ENCODE measurements at places on chromosomes 7 and 10. TPM values are rescaled to one million over a fixed set of nuclear protein-coding genes. Genes with fewer than 3 reads are reported as not detected.
A peak's percentile ranks its signal among the peaks of the same experiment; 100 is the strongest.

DNA sequence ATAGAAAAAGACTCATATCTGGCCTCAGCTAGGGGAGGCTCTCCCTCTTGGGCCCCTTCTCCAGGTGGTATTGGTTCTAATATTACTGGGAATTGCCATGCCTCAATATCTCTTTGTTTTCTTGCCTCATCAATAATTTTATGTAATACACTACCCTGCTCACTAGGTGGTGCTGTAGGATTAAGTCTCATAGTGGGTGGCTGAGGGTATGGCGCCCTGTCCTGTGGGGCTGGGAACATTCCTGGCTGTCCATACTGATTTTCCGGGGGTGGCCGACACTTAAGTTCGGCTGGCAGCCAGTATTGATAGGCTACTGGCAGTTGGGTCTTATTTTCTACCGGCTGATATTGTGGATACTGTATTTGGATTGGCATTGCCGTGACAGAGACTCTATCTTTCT, 9.0 kb upstream of the TAS2R3 start:
- H3K4me1 ChIP-seq = no peaks in the 10 kb centered on the region
- DNase-seq = no peak
- H3K4me3 ChIP-seq = no peak overlapping the region
- H3K27ac ChIP-seq = no peak overlapping the region
- H3K27me3 ChIP-seq = no peaks in the 10 kb centered on the region

- no peak overlapping the region for H3K4me3 ChIP-seq
- H3K27me3 ChIP-seq = no peaks in the 10 kb centered on the region
- DNase-seq = no peak
- no peaks in the 10 kb centered on the region for H3K4me1 ChIP-seq
- no peak overlapping the region for H3K27ac ChIP-seq
Measured at GRCh38 chr7:36686499-36686898, 37.8 kb downstream of the AOAH start.

DNA sequence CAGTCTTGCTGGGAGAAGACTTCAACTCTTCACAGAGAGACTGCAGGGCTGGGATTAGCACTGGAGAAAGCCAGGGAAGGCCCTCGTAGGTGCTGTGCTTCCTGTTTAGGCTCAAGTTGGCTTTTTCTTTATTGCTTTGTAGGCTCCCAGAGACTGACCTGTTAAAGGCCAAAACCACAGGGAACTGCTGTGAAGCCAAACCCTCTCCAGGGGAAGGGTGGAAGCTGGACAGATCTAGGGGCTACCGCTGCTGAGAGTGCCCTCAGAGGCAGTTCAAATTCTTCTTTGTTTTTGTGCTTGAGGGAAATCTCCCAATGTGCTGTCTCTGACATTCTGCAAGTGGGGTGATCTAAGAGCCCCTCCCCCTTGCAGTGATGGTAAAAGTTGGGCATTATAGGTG, 198.4 kb downstream of the CNTNAP2 start:
- no peaks in the 10 kb centered on the region for H3K4me1 ChIP-seq
- H3K27ac ChIP-seq = no peak overlapping the region
- no peaks in the 10 kb centered on the region for H3K27me3 ChIP-seq
- DNase-seq = no peak
- H3K4me3 ChIP-seq = no peak overlapping the region

GRCh38 chr10:5640501-5640900, 25.9 kb downstream of the ASB13 start:
- peaks cover 36% of the 10 kb centered on the region for H3K36me3 ChIP-seq
- no peaks in the 10 kb centered on the region for H3K27me3 ChIP-seq
- peak overlapping the region; percentile 44 for H3K27ac ChIP-seq
- H3K4me3 ChIP-seq = no peak overlapping the region

- peak; percentile 45 for DNase-seq
- H3K27me3 ChIP-seq = no peaks in the 10 kb centered on the region
- H3K27ac ChIP-seq = peak overlapping the region; percentile 74
- H3K36me3 ChIP-seq = no peaks in the 10 kb centered on the region
- no peak overlapping the region for H3K4me3 ChIP-seq
Measured at GRCh38 chr10:50605269-50605950, 18.3 kb downstream of the SGMS1 start.

DNA sequence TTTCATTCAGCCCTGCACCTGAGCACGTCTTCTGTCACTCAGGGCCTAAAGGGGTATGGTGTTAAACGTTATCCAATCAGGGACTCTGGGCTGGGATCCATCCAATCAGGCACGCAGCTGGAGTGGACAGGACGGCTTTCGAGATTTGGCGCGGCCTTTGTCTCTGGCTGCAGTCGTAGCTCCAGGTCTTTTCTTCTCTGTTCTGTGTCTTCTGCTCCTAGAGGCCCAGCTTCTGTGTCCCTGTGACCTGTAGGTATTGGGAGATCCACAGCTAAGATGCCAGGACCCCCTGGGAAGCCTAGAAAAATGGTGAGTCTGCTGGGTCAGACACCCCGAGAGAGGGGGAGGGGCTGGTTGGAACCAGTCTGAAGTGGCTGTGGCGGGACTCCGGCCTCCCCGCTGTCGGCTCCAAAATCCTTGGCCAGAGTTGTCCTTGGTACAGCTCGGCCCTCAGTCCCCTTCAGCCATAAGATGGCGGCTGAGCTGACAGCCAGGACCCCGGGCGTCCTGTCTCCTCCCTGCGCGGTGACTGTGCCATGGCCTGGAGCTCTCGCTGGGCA, 11.7 kb upstream of the ZNF680 start:
- H3K4me3 ChIP-seq = no peak overlapping the region
- no peak overlapping the region for H3K27ac ChIP-seq
- H3K4me1 ChIP-seq = no peaks in the 10 kb centered on the region
- DNase-seq = no peak
- H3K27me3 ChIP-seq = peaks cover 23% of the 10 kb centered on the region

GRCh38 chr7:134290286-134290685, 26.4 kb downstream of the SLC35B4 start:
- no peaks in the 10 kb centered on the region for H3K27me3 ChIP-seq
- H3K36me3 ChIP-seq = no peaks in the 10 kb centered on the region
- H3K4me1 ChIP-seq = no peaks in the 10 kb centered on the region
- DNase-seq = no peak

DNA sequence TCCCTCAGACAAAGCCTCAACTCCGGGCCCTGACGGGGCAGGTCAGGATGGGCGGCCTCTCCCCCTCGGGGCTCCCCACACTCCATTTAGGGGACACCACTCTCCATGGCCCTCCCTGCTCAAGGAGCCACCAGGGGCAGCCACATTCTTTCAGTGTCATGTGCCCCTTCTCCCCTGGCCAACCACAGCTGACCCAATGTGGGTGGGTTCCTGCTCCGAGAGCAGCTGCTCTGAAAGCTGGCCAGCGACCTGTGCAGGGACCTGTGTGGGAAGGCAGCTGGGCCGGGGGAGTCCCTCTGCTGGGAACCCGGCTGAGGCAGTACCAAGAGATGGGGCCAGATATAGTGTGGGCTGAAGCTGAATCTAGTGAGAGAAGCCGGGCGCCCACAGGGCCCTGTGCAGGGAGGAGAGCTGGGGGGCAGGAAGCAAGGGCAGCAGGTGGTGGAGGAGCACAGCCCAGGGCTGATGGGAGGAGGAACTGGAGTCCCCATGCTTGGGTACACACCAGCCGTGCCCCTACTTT, 40.6 kb upstream of the NPFFR1 start:
- H3K27me3 ChIP-seq = no peaks in the 10 kb centered on the region
- no peaks in the 10 kb centered on the region for H3K36me3 ChIP-seq
- no peak for DNase-seq
- no peaks in the 10 kb centered on the region for H3K4me1 ChIP-seq
- no peak overlapping the region for H3K4me3 ChIP-seq

- H3K36me3 ChIP-seq = no peaks in the 10 kb centered on the region
- no peak for DNase-seq
- H3K27me3 ChIP-seq = no peaks in the 10 kb centered on the region
- H3K4me3 ChIP-seq = no peak overlapping the region
- no peaks in the 10 kb centered on the region for H3K4me1 ChIP-seq
Measured at GRCh38 chr10:47020471-47020870, 109.2 kb downstream of the PTPN20 start.

- peaks cover 9% of the 10 kb centered on the region for H3K4me1 ChIP-seq
- no peak overlapping the region for H3K4me3 ChIP-seq
- DNase-seq = no peak
- no peaks in the 10 kb centered on the region for H3K27me3 ChIP-seq
Measured at GRCh38 chr7:28674359-28674782, 262.1 kb downstream of the CREB5 start.

GRCh38 chr10:61896854-61897661, 4.4 kb upstream of the ARID5B start:
- no peaks in the 10 kb centered on the region for H3K27me3 ChIP-seq
- H3K4me3 ChIP-seq = no peak overlapping the region

GRCh38 chr7:114740095-114740494, 181.8 kb upstream of the MDFIC start:
- no peak for DNase-seq
- no peaks in the 10 kb centered on the region for H3K4me1 ChIP-seq
- H3K4me3 ChIP-seq = no peak overlapping the region
- H3K36me3 ChIP-seq = no peaks in the 10 kb centered on the region
- H3K27me3 ChIP-seq = no peaks in the 10 kb centered on the region
- H3K27ac ChIP-seq = no peak overlapping the region

DNA sequence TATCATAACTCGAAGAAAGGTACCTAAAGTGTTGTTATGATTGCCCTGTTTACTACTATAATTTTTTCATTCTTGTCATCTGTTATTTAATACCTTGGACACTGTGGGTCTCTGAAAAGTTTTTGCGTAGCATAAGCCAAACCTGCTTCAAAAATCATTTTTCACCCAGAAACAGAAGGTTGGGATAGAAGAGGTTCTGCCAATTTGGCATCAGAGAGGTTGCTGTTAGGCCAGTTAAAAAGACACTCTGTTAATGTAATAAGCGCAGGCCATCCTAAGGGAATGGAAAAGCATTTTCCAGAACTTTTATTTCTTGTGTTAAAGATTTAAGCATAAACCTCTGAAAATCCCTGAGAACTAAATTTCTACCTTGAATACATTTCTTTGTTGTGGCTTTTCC, 212.2 kb downstream of the BMPER start:
- no peaks in the 10 kb centered on the region for H3K36me3 ChIP-seq
- no peak overlapping the region for H3K4me3 ChIP-seq
- H3K4me1 ChIP-seq = no peaks in the 10 kb centered on the region
- no peaks in the 10 kb centered on the region for H3K27me3 ChIP-seq
- DNase-seq = no peak
- no peak overlapping the region for H3K27ac ChIP-seq

DNA sequence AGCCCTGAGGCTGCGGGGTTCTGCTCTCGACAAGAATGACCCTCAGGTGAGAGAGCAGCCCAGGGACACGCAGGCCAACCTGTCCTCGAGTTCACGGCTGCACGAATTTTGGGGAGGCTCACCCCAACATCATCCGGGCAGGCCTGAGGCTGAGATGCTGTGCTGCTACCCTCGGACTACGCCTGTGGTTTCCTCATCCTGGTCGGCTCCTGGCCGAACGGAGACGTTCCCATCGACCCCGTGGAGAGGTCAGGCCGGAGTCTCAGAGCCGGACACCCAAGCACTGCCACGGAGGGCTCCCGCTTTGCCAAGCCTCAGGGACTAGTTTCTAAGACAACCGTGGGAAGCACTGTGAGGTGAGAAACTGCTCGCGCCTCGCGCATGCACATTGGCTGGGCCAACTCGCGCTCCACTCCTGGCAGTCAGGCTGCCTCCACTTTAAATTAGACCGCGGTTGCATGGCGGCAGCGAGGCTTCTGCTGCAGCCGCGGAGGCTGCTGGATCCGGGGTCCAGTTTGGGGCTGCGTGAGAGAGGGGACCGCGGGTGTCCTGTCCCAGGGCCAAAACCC, 203.4 kb downstream of the ZNF716 start:
- no peaks in the 10 kb centered on the region for H3K27me3 ChIP-seq
- no peaks in the 10 kb centered on the region for H3K36me3 ChIP-seq
- no peak for DNase-seq

- peaks cover 5% of the 10 kb centered on the region for H3K27me3 ChIP-seq
- peak overlapping the region; percentile 76 for H3K4me3 ChIP-seq
- no peaks in the 10 kb centered on the region for H3K36me3 ChIP-seq
Measured at GRCh38 chr10:11017000-11017569, 587 bp upstream of the CELF2 start.

GRCh38 chr7:3481435-3481834, 180.4 kb downstream of the SDK1 start:
- H3K4me1 ChIP-seq = no peaks in the 10 kb centered on the region
- H3K27ac ChIP-seq = no peak overlapping the region
- no peaks in the 10 kb centered on the region for H3K36me3 ChIP-seq

DNA sequence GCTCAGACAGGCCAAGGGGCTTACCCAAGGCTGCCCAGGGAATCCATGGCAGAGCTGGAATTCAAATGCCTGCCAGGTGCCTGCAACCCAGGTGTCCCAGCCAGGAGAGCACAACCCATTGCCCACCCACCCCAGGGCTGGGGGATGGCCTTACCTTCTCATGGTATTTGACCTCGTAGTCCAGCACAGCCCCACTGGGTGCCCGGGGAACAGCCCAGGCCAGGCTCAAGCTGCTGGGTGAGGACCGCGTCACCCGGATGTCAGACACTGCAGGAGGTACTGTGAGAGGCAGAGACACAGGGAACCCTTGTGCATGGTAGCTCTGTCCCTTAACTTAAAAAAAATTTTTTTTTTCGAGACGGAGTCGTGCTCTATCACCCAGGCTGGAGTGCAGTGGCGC, 9.0 kb downstream of the EPHB4 start:
- no peaks in the 10 kb centered on the region for H3K27me3 ChIP-seq
- no peaks in the 10 kb centered on the region for H3K4me1 ChIP-seq
- no peak overlapping the region for H3K4me3 ChIP-seq
- H3K36me3 ChIP-seq = peaks cover 12% of the 10 kb centered on the region

- H3K27me3 ChIP-seq = no peaks in the 10 kb centered on the region
- DNase-seq = no peak
- H3K4me1 ChIP-seq = peaks cover 45% of the 10 kb centered on the region
- no peaks in the 10 kb centered on the region for H3K36me3 ChIP-seq
- peak overlapping the region; percentile 89 for H3K4me3 ChIP-seq
Measured at GRCh38 chr10:97331153-97331703, 3.3 kb downstream of the FRAT2 start.

DNA sequence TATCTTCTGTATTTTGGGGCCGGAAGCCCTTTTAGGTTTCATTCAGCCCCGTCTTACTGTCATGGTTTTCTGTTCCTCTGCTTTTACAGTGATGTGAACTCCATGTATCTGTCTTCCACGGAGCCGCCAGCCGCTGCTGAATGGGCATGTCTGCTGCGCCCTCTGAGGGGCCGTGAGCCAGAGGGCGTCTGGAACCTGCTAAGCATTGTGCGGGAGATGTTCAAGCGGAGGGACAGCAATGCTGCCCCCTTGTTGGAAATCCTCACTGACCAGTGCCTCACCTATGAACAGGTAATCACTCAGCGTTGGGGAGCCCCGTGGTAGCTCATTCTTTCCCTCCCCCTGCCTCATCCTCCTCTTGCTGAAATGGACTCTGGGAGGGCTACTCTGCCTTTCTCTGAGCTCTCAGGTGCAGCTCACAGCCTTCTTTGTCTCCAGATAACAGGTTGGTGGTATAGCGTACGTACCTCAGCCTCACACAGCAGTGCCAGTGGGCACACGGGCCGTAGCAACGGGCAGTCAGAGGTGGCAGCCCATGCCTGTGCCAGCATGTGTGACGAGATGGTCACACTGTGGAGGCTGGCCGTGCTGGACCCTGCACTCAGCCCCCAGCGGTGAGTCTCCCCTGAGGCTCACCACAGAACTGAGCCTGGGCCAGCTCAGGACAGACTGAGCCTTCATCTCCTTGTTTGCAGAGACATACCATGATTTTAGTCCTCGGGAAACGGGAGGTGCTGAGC, 5.7 kb downstream of the ZSWIM8 start:
- H3K4me1 ChIP-seq = peaks cover 17% of the 10 kb centered on the region
- no peaks in the 10 kb centered on the region for H3K27me3 ChIP-seq
- no peak overlapping the region for H3K4me3 ChIP-seq
- no peak for DNase-seq

The ANXA11 gene
- total RNA-seq = 211 TPM

The EPO gene
- total RNA-seq = not detected

The GPR26 gene
- not detected for total RNA-seq

The ABLIM1 gene
- total RNA-seq = 90.4 TPM

The SNX13 gene
- total RNA-seq = 76.3 TPM

The BMPER gene
- 2.5 TPM for total RNA-seq
